Right ventricle myocardium superior (tissue), 1 donor: ENCODE measurements at places on chromosomes 5 and 9. TPM values are rescaled to one million over a fixed set of nuclear protein-coding genes. Genes with fewer than 3 reads are reported as not detected.

- DNase-seq: peak; percentile 48
Observed at GRCh38 chr9:3962971-3963642, 336.8 kb downstream of the GLIS3 start.

Gene LSM11
- 1.3 TPM for total RNA-seq

GRCh38 chr5:81971712-81972491, at the start of gene ATG10:
Gene ATG10, plus strand, starts transcription at chr5:81972023. Its CDS starts 15,548 bp downstream, at chr5:81987571.
- peak; percentile 94 for DNase-seq

DNA sequence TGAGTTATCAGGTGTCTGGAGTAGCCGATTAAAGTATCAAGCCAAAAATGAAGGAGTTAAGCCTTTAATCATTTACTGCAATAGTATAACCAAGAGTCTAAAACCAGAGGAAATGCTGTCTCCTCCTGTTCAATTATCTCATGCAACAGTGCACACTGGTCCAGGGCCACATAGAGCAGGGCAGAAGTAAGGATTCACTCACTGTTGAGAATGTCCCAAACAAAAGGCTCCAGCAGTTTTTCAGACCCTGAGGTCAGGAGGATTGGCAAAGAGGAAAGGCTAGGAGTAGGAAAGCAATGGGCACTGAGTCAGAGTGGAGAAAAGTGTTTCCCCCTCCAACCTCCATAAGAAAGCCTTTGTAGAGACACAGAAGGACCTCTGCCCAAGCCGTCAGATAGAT, 168.2 kb downstream of the RNF180 start:
- DNase-seq: no peak

Gene NUTM2G
- total RNA-seq: not detected
